Upper lobe of left lung (tissue), 6 donors: ENCODE measurements at places on chromosomes 5 and 9. TPM values are rescaled to one million over a fixed set of nuclear protein-coding genes. Genes with fewer than 3 reads are reported as not detected.

The UNC5A gene
- total RNA-seq, result not detected

The MARVELD2 gene
- 23.4 TPM for total RNA-seq

- no peaks in the 10 kb centered on the region for H3K27me3 ChIP-seq
- H3K4me1 ChIP-seq, result no peaks in the 10 kb centered on the region
- no peaks in the 10 kb centered on the region for H3K36me3 ChIP-seq
- DNase-seq, result no peak
- no peak overlapping the region for H3K27ac ChIP-seq
These were observed 153.9 kb downstream of the SMC2 start for GRCh38 chr9:104247899-104248460.

DNA sequence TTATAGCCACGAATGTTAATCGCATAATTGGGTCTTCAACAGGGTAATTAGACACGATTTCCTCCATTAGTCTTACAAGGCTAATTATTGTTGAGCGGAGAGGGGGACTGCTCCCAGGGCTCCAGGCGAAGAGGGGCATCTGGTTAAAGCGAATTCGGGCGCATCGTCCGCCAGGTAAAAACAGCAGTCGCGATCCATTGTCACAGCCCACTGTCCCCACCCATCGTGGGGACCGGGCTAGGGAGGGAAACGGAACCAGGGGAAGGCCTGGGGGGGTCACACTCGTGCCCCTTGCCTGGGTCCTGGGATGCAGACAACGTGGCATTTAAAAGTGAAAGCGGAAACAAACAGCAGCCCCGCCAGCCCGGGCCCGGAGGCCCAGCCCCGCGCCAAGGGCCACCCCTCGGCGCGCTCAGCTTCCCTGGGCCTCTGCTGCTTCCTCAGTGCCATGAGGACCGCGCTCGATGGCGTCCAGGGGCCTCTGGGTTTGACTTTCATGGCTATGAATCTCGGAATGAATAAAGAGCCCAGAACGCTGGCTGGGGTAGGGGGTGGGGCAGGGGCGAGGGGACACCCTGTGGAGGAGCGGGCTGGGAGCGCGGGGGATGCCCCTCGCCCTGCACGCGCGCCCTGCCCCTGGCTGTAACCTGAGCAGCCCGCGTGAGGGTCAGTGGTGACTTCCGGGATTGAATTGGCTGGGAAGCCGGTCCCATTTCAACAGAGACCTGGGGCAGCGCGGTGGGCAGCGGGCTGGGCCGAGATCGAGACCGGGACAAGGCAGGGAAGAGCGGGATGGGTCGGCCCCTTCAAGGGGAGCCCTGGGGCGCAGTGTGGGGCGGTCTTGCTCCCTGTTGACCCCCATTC is 99.9 kb downstream of the GTF3C4 start:
- H3K4me3 ChIP-seq, result peak overlapping the region; percentile 73
- no peaks in the 10 kb centered on the region for H3K27me3 ChIP-seq
- H3K4me1 ChIP-seq, result peaks cover 14% of the 10 kb centered on the region
- DNase-seq, result peak; percentile 93
- no peaks in the 10 kb centered on the region for H3K36me3 ChIP-seq
